Stimulated activated CD4-positive, alpha-beta T cell treated with anti-CD3 and anti-CD28 coated beads, Interleukin-1b, Interleukin-23, amount 100 ng/mL, for 1 hour (primary cell): ENCODE measurements at places on chromosomes 11 and 22.

DNA sequence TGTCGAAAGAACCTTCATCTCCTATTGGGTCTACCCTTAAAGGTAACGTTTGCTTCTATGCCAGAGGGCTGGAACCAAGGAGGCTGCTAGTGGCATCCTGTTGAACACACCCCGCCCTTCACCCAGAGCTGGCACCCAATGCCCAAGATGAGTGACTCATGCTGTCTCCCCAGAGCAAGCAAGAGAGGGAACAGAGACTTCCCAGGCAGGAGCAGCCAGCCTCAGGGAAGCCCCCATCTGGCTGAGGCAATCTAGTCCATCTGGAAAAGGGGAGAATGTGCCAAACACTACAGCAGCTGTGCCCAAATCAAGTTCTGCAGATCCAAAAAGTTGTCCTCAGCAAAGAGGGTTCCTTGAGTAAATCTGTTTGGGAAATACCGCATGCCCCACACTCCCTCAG, 91.9 kb upstream of the TP53I11 start:
- no peak for DNase-seq

GRCh38 chr22:40660730-40661129, 18.6 kb upstream of the MCHR1 start:
- DNase-seq: no peak

DNA sequence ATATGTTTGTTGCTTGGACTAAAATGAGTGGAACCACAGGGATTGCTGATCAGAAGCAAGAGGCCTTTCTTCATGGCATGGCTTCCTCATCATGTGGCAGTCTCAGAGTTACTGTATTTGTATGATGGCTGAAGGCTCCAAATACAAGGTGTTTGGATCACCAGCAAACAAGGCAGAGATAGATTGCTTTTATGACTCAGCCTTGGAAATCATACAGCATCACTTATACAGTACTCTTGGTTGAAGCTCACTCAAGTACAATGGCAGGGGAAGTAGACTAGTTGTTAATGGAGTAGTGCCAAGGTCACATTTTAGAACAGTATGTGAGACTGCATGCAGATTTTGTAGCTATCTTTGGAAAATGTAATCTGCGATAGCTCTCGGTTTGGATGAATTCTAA, 16.6 kb downstream of the CAPRIN1 start:
- DNase-seq: no peak

GRCh38 chr11:83034673-83035014, 37.1 kb downstream of the RAB30 start:
- no peak for DNase-seq

- DNase-seq: no peak
These were observed 1.4 kb downstream of the NECTIN1 start for GRCh38 chr11:119727523-119728151.

DNA sequence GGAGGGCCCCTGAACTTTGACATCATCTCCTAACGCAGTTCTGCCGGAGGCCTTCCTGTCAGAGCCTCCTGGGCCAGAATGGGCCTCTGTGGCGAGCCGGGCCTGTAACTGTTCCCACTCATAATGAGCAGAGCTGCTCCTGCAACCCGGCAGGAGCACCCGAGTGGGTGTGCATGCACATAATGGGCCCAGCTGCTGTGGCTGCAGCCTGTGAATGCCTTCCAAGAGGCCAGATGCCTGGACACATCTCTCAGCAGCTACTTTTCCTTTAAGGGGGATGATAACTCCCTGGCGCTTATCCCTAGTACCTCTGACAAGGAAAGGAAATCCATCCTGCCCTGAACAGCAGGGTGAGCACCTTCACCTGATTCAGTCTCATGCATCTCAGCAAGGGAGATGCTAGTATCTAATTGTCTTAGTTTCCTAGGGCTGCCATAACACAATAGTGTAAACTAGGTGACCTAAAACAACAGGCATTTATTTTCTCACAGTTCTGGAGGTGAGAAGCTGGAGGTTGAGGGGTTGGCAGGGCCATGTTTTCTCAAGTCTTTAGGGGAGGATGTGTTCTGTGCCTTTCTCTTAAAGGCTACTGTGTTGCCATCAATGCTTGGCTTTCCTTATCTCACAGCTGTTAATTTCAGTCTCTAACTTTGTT, 120.5 kb downstream of the TEAD1 start:
- no peak for DNase-seq

- DNase-seq: no peak
These were observed 49.0 kb downstream of the JHY start for GRCh38 chr11:122931510-122931909.

DNA sequence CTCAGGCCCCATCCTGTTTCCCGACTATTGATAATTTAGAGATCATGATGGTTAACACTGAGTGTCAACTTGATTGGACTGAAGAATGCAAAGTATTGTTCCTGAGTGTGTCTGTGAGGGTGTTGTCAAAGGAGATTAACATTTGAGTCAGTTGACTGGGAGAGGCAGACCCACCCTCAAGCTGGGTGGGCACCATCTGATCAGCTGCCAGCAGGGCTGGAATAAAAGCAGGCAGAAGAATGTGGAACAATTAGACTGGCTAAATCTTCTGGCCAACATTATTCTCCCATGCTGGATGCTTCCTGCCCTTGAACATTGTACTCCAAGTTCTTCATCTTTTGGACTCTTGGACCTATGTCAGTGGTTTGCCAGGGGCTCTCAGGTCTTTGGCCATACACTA, 1170.0 kb upstream of the CNTN5 start:
- DNase-seq: no peak

DNA sequence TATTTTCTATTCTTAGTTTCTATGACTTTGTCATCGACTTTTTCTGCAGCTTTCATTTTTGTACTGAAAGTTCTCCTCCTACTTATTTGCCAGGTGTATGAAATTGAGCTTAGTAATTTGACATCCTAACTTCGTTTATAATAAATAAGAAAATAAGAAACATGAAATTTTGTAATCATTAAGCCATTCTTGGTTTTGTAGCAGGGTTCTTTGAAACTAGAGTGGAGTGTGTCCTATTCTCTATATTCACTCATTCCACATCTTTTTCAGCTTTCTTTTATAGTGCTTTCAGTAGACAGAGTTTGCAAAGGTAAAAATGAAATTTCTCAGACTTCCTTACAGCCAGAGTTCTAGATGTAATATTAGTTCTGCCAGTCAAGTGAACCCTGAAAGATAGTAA, 47.8 kb downstream of the FANCF start:
- DNase-seq: no peak

GRCh38 chr22:45058622-45058912, 48.8 kb upstream of the PHF21B start:
- no peak for DNase-seq

DNA sequence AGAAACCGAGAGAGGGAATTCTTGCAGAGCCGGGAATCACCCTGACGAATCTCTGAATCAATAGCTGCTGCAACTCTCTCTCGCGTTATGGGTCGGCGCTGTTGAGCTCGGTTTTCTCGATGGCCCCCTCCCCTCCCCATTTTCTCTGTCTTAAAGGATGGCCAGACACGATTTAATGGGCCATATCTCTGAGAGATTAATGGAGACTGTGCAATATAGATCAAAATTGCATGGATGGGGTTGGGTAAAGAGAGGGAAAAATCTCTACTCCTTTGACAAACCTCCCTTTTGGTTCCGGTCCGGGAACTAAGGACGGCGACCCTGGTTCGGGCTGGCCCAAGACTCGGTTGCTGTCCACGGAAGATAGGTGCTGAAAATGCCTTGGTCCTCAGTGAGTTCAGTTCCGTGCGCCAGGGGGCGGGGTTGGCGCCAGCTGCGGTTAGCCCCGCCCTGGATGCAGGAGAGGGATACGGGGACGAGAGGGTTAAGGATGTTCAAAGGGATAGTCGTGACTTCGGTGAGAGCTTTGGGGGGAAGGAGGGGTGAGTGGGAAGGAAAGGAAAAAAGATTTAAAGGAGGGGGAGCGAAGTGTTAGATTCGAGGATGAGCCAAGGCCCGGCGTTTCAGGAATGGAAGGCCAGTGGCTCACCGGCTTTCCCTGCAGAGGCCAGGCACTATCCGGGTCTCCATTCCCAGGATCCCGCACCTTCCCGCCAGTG, 103.6 kb upstream of the HSD17B12 start:
- DNase-seq: no peak

DNA sequence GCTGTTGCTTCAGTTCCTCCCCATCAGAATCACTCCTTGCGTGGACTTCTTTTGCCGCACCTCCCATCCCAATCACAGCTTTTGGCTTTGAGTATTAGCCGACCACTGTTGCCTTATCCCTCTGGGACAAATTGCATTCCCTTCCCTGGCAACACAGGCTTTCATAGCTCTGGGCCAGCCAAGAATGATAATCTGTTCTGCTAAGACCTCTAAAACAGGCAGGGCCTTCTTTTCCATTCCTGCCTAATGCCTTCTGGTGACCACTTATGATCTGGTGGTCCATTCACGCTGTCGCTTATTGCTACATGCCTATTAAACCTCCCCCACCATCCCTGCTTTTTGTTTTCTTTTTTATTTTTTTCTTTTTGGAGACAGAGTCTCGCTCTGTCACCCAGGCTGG, 9.6 kb downstream of the SEC14L2 start:
- DNase-seq: no peak

GRCh38 chr11:108824545-108824944, 159.7 kb downstream of the DDX10 start:
- no peak for DNase-seq

DNA sequence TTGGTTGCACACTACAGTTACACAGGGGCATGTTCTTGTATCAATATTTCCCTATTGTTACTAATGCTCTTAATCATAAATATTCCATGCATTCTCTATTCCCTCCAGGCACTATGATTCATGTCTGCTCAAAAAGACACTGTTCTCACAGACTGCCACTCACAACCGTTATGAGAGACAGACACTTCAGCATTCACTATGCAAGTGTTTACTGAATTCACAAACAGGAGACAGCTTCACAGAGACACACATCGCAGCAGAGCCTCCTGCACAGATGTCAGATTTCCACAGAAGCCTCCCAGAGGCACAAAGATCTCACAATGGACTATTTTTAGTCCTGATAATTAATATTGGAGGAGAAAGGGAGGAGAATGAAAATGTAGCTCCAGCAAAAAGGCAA, 930.4 kb downstream of the OPCML start:
- DNase-seq: no peak
